Body of pancreas (tissue), 4 donors: ENCODE measurements at places on chromosomes 11 and 22. TPM values are rescaled to one million over a fixed set of nuclear protein-coding genes. Genes with fewer than 3 reads are reported as not detected.

DNA sequence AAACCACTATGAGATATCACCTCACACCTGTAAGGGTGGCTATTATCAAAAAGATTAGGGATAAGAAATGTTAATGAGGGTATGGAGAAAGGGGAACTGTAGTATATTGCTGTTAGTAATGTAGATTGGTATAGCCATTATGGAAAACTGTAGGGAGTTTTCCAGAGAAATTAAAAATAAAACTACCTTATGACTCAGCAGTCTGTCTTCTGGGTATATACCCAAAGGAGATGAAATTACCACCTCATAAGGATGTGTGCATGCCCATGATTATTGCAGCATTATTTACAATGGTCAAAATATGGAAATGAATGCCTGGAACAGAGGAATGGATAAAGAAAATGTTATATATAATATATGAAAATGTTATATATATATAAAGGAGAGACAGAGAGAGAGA is 303.8 kb downstream of the METTL15 start:
- no peak for DNase-seq
- H3K27me3 ChIP-seq = no peaks in the 10 kb centered on the region
- H3K4me3 ChIP-seq = no peak overlapping the region
- H3K36me3 ChIP-seq = no peaks in the 10 kb centered on the region
- no peaks in the 10 kb centered on the region for H3K4me1 ChIP-seq
- H3K27ac ChIP-seq = no peak overlapping the region

- no peak overlapping the region for H3K4me3 ChIP-seq
- H3K27ac ChIP-seq = no peak overlapping the region
- peak; percentile 8 for DNase-seq
- H3K27me3 ChIP-seq = no peaks in the 10 kb centered on the region
Measured at GRCh38 chr11:69393865-69394233, 87.6 kb upstream of the LINC01488 start.

DNA sequence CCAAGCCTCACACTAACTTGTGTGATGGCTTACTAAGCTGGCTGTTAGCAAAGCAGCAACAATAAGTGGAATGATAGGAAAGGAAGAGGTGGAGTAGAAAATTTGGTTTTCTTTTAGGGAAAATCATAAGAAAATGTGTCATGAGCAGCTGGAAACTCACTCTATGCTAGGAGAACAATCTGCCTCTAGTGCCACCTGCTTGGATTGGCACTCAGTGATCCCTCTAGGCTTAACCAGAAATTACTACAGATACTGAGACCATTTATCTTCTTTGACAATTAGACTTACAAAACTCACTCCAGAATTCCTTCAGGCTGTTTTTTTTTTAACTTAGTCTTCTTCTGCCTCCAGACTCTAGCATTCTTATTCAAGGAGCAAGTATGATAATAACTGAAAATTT is 117.3 kb downstream of the CD44 start:
- H3K27ac ChIP-seq = no peak overlapping the region
- H3K27me3 ChIP-seq = no peaks in the 10 kb centered on the region
- DNase-seq = no peak
- H3K36me3 ChIP-seq = no peaks in the 10 kb centered on the region
- peaks cover 29% of the 10 kb centered on the region for H3K4me1 ChIP-seq
- no peak overlapping the region for H3K4me3 ChIP-seq

DNA sequence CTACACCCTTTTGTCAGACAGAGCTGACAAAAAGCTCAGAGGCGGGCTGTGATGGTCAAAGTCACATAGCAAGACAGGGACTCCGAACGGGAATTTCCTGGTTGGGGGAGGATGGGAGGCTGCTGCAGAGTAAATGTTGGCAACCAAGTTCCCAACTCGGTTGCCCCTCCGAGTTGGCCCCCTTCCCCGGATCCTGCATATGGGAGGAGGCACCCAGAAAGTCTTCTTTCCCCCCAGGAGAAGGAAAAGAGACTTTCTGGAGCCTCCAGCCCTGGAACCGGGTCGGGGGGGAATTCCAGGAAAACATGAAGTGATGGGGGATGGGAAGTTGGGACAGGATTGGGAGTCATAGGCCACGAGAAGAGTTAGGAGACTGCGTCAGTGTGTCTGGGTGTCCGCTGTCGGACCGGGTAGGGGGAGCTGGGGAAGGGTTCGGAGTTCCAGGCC is 614 bp downstream of the SELENOM start:
- peaks cover 23% of the 10 kb centered on the region for H3K4me1 ChIP-seq
- H3K36me3 ChIP-seq = no peaks in the 10 kb centered on the region
- H3K27me3 ChIP-seq = no peaks in the 10 kb centered on the region
- no peak overlapping the region for H3K4me3 ChIP-seq
- peak overlapping the region; percentile 76 for H3K27ac ChIP-seq

DNA sequence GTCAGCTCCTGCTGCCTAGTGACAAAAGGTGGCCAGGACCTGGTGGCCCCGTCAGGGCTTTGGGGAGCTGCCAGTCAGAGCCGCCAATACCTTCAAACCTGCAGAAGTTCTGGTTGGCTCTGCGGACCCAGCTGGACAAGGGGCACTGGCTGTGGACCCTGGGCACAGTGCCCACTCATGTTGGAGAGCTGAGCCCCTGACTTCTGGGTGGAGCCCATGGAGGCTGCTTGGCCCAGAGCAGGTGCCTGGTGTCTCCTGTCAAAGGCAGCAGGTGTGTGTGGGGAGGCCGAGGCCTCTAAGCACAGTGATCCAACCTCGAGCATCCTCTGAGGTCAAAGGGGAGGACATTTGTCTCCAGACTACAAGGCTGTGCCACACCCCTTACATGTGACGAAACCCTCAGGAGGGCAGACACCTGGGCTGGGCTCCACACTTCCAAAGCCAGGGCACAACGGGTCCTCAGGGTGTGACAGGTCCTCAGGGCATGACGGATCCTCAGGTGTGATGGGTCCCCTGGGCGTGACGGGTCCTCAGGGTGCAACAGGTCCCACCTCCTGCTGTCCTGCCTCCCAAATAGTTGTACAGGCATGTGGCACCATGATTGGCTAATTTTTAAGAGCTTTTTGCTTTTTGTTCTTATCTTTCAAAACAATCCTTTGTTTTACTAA is 37.0 kb downstream of the MUC2 start:
- no peak overlapping the region for H3K27ac ChIP-seq
- H3K36me3 ChIP-seq = no peaks in the 10 kb centered on the region
- H3K4me3 ChIP-seq = no peak overlapping the region
- DNase-seq = no peak

- no peak overlapping the region for H3K4me3 ChIP-seq
- peaks cover 5% of the 10 kb centered on the region for H3K4me1 ChIP-seq
- H3K27ac ChIP-seq = peak overlapping the region; percentile 4
- DNase-seq = no peak
- no peaks in the 10 kb centered on the region for H3K27me3 ChIP-seq
Measured at GRCh38 chr11:30560206-30561106, 25.7 kb downstream of the MPPED2 start.

DNA sequence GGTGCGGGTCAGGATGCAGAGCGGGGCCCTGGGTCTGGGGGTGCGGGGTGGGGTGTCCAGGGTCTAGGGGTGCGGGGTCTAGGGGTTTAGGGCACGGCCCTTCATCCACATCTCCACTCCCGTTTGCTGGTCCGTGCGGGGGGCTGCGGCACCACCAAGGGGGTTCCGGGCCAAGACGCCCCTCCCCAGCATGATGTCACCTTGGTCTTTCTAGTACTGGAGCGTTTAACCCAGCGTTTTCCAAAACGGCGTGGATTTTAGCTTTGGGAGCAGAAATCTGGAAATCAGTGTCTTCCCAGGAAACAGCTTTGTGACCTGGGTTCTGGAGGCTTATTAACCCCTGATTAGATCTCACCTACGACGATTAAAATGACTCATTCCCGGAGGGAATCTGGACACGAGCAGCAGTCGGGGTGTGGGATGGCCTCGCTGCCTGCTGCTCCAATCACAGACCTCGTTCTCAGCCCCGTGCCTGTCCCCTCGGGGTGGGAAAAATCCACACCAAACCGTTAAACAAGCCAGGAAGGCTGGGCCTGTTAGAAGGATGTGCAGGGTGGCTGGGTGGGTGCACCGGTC is 759 bp downstream of the AP2A2 start:
- H3K4me1 ChIP-seq = peaks cover 29% of the 10 kb centered on the region
- H3K4me3 ChIP-seq = peak overlapping the region; percentile 56
- DNase-seq = peak; percentile 51
- H3K36me3 ChIP-seq = no peaks in the 10 kb centered on the region
- peak overlapping the region; percentile 89 for H3K27ac ChIP-seq

The TMPRSS4 gene
- total RNA-seq = not detected

GRCh38 chr11:121844016-121844415 is 272.0 kb downstream of the BLID start:
- H3K4me1 ChIP-seq = no peaks in the 10 kb centered on the region
- H3K36me3 ChIP-seq = no peaks in the 10 kb centered on the region
- no peak overlapping the region for H3K27ac ChIP-seq

The ZNF70 gene
- 9.9 TPM for total RNA-seq

DNA sequence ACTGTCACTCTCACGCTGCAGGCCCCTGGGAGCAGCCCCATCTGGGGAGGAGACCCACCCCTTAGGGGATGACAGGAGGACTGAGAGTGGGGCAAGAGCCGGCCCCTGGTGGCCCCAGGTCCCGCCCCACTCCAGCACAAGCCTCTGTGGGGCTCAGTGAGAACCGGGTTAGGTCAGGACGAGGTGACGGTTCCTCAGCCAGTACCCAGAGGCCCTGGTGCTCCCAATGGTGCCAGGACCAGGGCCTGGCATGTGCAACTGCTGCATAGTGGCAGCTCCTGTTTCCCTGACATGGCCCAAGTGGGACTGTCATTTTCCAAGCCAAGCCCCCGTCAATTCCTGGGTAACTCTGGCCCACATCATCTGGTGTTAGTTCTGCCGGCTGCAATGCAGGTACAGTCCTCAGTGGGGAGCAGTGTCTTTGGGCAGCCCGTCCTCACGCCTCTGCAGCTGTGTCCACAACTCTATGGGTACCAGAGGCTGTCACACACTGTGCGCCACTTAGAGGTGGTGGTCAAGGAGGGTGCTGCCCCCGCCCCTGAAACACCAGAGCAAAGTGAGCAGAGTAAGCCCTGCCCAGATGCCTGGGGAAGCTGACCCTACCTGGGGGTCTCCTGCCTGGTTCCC is 15.9 kb downstream of the CHID1 start:
- DNase-seq = no peak
- H3K27ac ChIP-seq = no peak overlapping the region
- H3K27me3 ChIP-seq = no peaks in the 10 kb centered on the region
- no peaks in the 10 kb centered on the region for H3K4me1 ChIP-seq
- peaks cover 10% of the 10 kb centered on the region for H3K36me3 ChIP-seq
- H3K4me3 ChIP-seq = no peak overlapping the region

DNA sequence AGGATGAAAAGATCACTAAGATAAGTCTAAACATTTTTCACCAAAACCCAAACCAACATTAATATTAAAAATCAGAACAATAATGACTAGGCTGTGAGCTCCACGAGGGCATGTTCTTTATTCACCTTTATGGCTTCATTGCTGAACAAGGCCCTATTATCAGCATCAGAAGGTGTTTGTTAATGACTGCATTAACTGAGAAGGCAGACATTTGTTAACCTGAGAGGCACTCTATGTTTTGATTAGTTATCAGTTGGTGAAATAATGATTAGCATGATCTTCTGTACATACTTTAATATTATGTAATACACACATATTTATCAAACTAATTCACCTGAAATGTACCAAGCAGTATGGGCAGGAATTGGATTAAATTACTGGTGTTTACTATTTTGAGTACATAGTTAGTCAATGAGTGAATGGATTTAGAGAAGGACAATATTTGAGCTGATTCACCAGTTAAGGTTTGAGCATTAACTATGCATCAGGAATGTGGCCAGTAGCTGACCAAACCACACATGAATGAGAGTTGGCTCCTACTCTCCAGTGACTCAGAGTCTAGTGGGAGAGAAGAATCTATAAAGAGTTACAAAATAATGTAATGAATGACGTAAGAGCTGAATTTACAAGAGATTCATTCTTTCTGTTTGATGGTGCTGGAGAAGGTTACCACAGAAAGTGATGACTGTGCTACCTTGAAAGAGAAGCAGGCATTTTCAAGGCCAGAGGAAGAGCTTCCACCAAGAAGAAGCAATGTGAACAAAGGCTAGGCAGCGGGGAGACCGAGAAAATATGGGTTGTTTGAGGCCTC is 6.7 kb downstream of the IL18 start:
- DNase-seq = peak; percentile 44
- no peaks in the 10 kb centered on the region for H3K36me3 ChIP-seq
- H3K27me3 ChIP-seq = no peaks in the 10 kb centered on the region

- no peak overlapping the region for H3K27ac ChIP-seq
- DNase-seq = no peak
- H3K27me3 ChIP-seq = no peaks in the 10 kb centered on the region
- no peaks in the 10 kb centered on the region for H3K36me3 ChIP-seq
Measured at GRCh38 chr11:30447058-30447640, 124.2 kb downstream of the ARL14EP start.

- H3K36me3 ChIP-seq = no peaks in the 10 kb centered on the region
- peaks cover 13% of the 10 kb centered on the region for H3K4me1 ChIP-seq
- no peaks in the 10 kb centered on the region for H3K27me3 ChIP-seq
- no peak overlapping the region for H3K4me3 ChIP-seq
Measured at GRCh38 chr11:61121192-61121831, 19.0 kb downstream of the CD5 start.

DNA sequence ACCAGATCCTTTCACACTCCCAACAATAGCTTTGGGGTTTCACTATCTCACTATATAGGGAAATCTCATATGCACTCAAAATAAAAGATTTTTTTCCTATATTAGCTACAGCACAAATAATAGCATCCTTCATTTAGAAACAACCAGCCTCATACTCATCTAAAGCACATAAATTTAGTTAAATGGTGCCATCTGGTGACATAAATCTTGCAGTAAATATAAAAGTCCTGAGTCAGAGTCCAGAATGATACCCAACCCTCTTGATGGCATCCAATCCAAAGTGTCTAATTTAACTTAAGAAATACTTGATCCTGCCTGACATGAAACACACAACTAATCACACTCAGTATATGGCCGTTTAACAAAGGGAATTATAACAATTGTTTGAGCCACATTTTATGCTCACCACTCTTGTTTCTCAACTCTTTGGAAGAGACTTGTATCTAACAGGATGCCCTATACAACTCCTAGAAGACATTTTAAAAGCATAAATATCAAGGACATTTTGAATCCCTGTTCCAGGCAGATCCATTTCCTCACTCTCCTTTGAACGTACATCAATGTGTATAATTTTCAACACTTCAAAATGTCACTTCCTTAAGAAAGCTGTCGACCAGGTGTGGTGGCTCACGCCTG is 36.2 kb downstream of the DLG2 start:
- H3K4me3 ChIP-seq = no peak overlapping the region
- no peaks in the 10 kb centered on the region for H3K36me3 ChIP-seq
- no peak overlapping the region for H3K27ac ChIP-seq
- no peaks in the 10 kb centered on the region for H3K27me3 ChIP-seq
- no peaks in the 10 kb centered on the region for H3K4me1 ChIP-seq

DNA sequence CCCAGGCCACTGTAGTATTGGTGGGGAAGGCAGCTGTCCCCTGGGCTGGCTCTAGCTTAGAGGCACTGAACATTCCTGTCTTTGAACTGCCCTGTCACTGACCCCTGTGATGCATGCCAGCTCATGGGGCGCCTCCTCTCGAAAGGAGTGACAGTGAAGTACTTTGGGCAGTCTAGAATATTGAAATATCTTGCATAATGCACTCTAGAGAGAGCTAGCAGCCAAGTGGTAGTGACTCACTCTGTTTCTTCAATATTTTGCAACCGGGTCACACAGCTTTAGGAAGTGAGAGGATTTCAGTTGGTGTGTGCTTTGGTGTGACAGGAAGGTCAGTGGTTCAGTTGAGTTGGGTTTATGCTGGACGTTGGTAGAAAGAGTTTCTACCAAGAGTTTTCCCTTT is 35.5 kb upstream of the ST14 start:
- H3K36me3 ChIP-seq = no peaks in the 10 kb centered on the region
- no peak overlapping the region for H3K4me3 ChIP-seq
- peaks cover 6% of the 10 kb centered on the region for H3K4me1 ChIP-seq
- H3K27ac ChIP-seq = peak overlapping the region; percentile 42
- peak; percentile 74 for DNase-seq
- no peaks in the 10 kb centered on the region for H3K27me3 ChIP-seq

The SMTNL1 gene
- not detected for total RNA-seq
